ENCODE measurements at places on chromosomes 1 and 21.
A peak's percentile ranks its signal among the peaks of the same experiment; 100 is the strongest.

DNA sequence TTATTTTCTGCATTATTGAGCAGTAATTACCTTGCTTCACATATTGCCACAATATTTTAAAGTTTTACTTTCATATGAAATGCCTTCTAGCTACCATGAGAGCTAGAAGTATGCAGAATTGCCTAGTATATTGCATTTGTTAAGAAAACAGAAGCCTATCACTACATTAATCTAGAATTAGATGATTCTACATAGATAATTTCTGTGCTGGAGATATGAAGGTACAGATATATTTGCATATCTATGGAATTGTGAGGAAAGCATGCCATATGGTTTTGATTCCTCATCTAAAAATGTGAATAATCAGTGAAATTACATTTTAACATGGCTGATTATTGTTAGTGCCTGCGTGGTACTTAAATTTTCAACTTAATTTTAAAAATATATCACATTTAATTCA is 1418.3 kb downstream of the NCAM2 start:
- DNase-seq: no peak

DNA sequence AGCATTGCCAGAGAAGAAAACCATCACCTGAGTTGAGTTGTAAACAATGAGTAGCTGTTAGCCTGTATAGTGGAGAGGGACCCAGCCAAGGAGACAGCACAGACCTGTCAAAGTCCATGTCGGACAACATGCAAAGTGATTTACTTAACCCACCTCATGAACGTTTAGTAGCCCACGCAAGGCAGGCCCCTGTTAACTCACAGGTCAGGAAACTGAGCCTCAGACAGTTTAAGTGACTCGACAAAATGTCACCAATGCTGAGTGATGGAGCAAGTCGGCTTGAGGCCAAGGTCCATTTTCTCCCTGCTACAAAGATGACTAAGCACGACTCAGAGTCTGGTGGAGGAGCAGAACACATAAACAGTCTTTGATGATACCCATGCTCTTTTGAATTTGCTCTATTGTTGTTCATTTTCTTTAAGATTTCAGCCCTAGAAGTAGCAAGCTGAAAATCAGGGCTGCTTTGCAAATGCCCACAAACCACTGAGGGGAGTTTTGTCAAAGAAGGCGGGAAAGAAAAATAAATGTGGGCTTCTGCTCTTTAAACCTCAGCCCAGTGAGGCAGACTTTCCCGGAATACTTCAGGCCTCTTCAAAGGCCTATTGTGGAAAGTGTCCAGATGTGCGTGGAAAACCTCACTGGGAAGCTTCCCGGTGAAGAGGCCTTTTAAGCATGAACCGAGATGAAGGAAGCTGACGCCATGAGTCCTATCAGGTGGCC is 83.8 kb upstream of the HOOK1 start:
- peak; percentile 73 for DNase-seq

GRCh38 chr1:5690291-5690690 is 301.9 kb downstream of the NPHP4 start:
- DNase-seq: no peak

DNA sequence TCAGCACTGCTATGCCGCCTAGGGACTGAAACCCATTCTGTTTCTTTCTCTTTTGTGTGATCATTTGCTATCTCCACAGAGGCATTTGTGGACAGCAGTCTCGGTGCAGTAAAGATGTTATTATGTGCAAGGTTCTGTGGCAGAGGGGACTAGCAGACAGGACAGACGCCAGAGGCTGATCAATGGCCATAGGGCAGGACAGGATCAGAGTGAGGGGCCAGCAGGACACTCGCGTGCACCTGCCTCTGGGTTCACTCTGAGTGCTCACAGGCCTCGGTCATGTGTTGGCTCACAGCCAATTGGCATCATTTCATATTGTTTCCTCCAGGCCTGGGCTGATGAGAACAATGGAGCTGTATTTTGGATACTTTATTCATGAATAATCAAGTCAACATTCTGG is 212.6 kb downstream of the TGFB2 start:
- no peak for DNase-seq

DNA sequence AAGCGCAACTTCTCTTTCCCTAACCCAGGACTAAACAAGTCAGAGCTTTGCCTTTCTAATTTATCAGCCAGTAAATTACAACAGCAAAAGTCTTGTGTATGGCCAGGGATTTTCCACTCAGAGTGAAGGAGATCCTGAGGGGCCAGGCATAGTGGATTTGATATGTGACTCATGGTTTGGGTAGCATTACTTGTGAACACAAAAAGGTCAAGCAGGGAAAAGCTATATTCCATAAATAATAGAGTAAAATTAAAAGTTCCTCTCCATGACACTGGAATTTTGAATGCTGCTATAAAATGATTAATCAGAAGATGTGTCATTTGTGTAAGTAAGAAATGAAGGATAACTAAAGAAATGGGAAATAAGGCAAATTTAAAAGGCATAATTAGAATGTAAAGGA is 284.8 kb downstream of the HLX start:
- DNase-seq: no peak

GRCh38 chr1:204618148-204618760 is 67.3 kb downstream of the LRRN2 start:
- no peak for DNase-seq

DNA sequence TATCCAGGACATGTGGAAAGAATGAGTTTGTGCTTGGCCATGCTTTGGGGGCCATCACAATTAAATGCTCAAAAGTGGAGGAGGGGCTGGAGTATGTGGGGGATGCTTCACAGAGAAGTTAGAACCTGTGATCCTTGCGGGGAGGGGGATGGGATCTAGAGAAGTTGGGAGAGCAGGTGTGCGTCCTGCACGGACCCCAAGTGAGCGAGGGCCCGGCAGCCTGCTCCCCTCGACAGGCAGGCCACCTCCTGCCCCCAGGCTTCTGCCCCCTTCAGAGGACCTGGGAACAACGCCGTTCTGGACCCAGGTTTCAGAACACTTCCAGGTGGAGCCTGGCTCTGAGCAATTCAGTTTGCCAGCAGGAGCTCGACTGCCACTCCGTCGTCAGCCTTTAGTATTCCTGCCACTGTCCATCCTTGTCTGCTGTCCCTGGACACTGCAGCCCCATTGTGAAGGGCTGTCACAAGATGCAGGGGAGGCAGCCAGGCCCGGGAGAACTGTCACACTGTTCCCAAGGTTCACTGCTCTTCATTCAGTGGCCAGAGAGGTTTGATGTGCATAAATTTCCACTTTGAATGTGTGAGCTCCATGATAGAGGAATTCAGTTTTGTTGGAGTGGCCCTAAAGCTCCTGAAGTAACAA is 112.2 kb downstream of the DHRS3 start:
- DNase-seq: no peak

- no peak for DNase-seq
These were observed 128.0 kb downstream of the PRRX1 start for GRCh38 chr1:170791941-170792340.

- no peak for DNase-seq
These were observed 356.0 kb downstream of the S1PR1 start for GRCh38 chr1:101592845-101593244.

GRCh38 chr1:20216574-20216973 is 30.3 kb upstream of the PLA2G2C start:
- peak; percentile 2 for DNase-seq

DNA sequence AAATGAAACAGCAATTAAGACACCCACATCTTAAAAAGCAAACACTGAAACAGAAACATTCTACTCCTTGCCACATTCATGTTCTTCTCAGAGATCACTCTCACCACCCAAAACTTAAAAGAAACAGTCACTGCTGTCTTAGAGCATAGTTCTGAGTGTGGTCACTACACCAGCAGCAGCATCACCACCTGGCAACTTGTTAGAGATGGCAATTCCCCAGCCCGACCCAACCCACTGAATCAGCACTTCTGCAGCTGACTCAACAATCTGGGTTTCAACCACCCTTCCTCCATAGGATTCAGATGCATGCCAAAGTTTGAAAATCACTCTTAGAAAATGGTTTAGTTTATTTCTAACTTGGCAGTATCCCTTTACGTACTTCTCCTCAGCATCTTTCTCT is 126.1 kb downstream of the CDC42BPA start:
- DNase-seq: peak; percentile 67

GRCh38 chr1:90881034-90881433 is 140.8 kb downstream of the ZNF644 start:
- DNase-seq: no peak

DNA sequence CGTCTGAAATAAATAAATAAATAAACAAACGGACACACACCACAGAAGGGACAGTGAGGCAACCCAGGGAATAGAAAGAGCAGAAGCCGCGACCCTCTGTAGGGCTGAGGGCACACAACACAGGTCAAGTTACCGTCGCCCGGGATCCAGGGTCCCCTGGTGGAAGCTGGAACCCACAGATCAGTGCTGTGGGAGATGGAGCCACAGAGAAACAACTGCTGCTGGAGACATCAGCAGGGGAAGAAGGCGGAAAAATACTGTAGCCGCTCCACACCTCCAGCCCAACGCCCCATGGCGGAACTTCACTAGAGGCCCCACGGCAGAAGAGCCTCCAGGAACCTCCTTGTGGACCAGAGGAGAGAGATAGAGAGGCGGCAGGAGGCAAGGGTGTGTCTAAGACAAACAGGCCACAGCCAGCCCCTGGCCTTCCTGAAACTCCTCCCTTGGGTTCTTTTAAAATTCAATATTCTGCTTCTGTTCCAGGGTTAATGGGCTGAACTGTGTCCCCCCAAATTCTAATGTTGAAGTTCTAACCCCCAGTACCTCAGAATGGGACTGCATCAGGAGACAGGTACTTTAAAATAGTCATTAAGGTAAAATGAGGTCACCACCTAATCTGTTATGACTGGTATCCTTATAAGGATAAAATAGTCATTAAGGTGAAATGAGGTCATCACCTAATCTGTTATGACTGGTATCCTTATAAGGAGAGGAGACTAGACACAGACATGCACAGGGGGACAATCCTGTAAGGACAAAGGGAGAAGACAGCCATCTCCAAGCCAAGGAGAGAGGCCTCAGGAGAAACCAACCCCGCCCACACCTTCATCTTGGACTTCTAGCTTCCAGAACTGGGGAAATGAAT is 7.7 kb upstream of the HLCS start:
- DNase-seq: no peak

- peak; percentile 4 for DNase-seq
These were observed 150.5 kb downstream of the PCBP3 start for GRCh38 chr21:45794027-45794426.

- DNase-seq: no peak
These were observed 6.7 kb upstream of the IVL start for GRCh38 chr1:152901631-152902030.

GRCh38 chr1:203217668-203218067 is 11.8 kb downstream of the CHIT1 start:
- DNase-seq: no peak

DNA sequence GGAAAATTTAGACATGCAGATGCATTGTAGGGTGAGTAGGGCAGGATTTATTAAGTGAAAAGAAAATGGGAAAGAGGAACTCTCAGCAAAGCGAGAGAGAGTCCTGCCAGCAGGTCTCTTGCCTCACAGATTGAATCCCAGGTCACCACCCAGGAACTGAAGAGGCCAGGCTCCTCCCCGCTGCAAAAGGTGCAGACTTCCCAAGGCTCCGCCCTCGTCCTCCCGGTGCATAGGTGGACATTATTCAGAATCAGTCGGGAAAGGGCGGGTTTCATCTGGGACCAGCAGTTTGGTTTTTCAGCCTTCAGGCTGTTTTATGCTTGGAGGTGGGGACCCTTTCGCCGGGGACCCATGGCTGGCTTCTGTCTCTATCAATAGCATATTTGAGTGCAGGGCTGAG is 41.6 kb upstream of the APP start:
- no peak for DNase-seq

- no peak for DNase-seq
These were observed 3.5 kb downstream of the CD244 start for GRCh38 chr1:160859166-160859565.

DNA sequence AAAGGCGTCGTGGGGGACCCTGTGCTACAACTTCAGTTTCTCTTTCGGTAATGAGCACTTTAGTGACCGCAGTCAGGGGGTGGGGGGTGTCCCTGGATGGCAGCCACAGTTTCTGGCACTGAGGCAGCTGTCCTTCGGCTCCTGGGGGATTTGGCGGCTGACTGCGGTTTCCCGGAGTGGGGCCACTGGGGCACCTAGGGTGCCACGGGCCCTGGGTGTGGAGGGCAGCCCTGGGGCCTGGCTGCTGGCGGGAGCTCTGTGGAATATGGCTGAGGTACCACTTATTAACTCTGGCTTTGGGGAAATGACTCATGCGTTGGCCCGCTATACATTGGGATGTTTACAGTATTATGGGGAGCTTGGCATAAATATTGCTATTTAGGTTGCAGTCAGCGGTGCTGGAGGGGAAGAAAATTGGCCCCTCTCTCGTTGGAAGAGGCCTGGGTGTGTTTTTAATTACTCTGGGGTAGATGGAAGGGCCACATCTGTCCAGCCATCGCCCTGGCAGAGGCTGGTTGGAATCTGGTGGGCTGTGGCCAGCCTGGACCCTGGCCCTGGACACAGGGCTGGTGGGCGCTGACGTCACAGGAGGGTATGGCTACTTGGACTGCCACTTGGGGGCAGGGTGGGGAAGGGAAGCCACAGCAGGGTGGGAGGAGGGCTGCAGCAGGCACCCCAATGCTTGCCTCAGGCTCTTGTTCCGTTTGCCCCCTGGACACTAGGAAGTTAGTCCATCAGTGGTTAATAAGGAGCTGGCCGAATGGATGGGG is 2.0 kb downstream of the EPHB2 start:
- DNase-seq: no peak
